ENCODE measurements at places on chromosomes 7 and 10.

GRCh38 chr7:121953601-121954000 lies 80.6 kb downstream of the PTPRZ1 start:
- no peak for DNase-seq

- DNase-seq = no peak
These were observed 171.5 kb downstream of the ZMYND11 start for GRCh38 chr10:306675-307185.

- no peak for DNase-seq
These were observed 21.9 kb upstream of the GATAD1 start for GRCh38 chr7:92425311-92425947.

GRCh38 chr7:140294454-140294853 lies 103.9 kb downstream of the SLC37A3 start:
- DNase-seq = no peak

GRCh38 chr10:101444058-101444898 lies 90.3 kb downstream of the BTRC start:
- no peak for DNase-seq

DNA sequence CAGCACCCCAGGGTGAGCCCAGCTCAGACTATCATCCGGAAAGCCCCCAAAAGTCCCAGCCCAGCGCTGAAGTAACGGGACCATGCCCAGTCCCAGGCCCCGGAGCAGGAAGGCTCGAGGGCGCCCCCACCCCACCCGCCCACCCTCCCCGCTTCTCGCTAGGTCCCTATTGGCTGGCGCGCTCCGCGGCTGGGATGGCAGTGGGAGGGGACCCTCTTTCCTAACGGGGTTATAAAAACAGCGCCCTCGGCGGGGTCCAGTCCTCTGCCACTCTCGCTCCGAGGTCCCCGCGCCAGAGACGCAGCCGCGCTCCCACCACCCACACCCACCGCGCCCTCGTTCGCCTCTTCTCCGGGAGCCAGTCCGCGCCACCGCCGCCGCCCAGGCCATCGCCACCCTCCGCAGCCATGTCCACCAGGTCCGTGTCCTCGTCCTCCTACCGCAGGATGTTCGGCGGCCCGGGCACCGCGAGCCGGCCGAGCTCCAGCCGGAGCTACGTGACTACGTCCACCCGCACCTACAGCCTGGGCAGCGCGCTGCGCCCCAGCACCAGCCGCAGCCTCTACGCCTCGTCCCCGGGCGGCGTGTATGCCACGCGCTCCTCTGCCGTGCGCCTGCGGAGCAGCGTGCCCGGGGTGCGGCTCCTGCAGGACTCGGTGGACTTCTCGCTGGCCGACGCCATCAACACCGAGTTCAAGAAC lies 1.1 kb downstream of the VIM start:
- no peak for DNase-seq

DNA sequence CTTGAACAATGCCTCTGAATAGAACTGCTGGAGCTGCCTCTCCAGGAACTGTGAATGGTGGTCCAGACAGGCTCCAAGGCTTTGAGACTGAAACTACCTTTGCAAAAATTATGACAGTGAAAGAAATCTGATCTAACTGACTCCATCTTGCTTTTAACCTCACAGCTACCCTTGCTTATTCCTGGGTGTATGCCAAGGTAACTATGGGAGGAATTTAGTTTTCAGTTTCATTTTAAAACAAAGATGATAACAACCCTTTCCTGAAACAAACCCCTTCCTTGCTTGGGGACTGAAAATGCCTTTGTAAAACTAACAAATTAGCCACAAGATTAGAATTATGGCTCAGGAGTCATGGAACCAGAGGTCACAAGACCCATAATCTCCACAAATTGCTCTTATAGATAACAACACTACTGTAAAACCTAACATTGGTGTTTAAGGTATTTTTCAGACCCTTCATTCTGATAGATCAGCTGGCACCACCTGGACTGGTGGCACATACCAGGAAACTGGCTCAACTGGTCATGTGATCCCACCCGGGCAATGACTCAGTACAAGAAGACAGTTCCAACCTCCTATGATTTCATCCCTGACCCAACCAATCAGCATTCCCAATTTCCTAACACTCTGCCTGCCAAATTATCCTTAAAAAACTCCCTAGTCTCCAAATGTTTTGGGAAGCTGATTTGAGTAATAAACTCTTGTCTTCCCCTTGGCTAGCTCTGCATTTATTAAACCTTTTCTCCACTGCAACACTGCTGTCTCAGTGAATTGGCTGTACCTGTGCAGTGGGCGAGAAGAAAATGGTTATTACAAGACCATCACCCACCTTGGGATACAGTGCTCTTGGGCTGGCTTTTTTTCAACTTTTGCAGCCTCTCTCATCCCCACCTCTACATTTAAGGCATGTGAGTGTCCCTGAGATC lies 608.1 kb downstream of the TYW1 start:
- DNase-seq = no peak

- no peak for DNase-seq
These were observed 137.1 kb upstream of the UNC5B start for GRCh38 chr10:71075086-71075758.

DNA sequence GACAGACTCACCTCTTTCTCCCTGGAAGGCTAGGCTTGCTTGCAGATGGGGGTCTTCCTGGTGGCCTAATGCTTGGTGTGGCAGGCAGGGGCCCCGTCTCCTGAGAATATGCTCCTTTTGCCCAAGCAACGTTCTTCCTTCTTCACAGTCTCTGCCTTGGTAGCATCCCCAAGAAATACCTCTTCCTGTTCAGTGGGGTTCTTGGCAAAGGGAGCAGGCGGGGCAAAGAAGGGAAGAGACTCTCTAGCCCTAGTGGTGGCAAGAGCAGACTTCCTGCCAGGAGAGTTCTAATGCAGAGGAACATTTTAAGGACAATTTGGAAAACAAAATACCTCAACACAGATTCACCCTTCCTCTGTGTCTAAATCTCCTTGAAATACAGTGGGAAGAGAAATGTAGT lies at the start of gene CLEC5A:
Gene CLEC5A (minus strand): TSS at position 179 of the 400 bp plus-strand sequence. CDS start 682 bp downstream, outside the sequence.
- no peak for DNase-seq

- DNase-seq = no peak
These were observed 50.0 kb downstream of the PLXNA4 start for GRCh38 chr7:132526111-132526740.

GRCh38 chr10:124166431-124167125 lies 73.2 kb upstream of the CHST15 start:
- no peak for DNase-seq

Measured in brain pericyte (primary cell).